ENCODE measurements at places on chromosomes 13 and 19.

- DNase-seq: no peak
Observed at GRCh38 chr13:36059321-36059720, 71.9 kb downstream of the DCLK1 start.

DNA sequence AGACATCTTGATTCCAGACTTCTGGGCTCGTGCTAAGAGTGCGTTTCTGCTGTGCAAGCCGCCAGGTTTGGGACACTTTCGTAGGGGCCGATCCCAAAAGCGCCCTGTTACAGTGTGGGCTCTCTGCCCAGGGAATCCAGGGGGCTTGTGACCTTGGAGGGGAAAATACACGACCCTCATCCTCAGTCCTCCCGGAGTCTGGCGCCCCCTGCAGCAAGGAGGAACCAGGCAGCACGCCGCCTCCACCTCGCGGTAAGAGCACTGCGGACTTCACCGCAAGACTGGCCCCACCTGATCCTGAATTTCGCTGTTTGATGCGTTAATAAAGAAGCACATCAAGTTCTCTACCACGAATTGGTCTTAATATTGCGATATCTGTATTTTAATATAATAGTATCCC, 5.2 kb downstream of the POLRMT start:
- no peak for DNase-seq

- no peak for DNase-seq
Observed at GRCh38 chr19:29695765-29696564, 19.1 kb downstream of the C19orf12 start.

GRCh38 chr13:34044041-34044440, 226.1 kb downstream of the RFC3 start:
- no peak for DNase-seq

DNA sequence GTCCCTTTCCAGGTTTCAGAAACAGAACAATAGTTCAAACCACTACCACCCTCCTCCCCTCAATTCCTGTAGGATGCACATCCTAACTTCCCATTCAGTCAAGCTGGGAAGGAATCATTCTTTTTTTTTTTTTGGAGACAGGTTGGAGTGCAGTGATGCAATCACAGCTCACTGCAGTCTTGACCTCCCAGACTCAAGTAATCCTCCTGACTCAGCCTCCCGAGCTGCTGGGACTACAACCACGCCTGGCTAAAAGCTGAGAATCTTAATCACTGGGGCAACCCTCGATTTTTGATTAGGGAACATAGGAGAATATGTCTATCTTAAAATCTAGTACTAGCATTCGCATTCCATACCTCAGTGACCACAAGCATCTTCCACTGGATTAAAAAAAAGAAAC, 146.2 kb downstream of the ABCC4 start:
- DNase-seq: no peak

DNA sequence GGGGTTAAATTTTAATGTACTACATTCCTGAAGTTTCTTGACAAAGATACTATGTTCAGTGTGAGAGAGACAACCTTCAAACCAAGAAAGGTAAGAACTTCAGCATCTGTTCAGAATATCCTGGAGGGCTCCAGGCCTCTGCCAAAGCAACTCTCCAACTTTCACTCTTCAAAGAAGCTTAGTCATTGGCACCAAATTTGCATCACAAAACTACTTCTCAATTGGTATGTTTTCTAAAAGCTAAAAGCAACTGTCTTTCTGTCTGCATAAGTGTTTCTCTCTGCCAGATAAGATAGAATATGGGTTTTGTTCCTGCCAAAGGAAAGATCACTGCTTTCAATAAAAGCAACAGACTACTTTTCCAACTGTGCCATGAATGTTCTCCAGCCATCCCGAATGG, 187.4 kb downstream of the SUCLA2 start:
- DNase-seq: no peak

DNA sequence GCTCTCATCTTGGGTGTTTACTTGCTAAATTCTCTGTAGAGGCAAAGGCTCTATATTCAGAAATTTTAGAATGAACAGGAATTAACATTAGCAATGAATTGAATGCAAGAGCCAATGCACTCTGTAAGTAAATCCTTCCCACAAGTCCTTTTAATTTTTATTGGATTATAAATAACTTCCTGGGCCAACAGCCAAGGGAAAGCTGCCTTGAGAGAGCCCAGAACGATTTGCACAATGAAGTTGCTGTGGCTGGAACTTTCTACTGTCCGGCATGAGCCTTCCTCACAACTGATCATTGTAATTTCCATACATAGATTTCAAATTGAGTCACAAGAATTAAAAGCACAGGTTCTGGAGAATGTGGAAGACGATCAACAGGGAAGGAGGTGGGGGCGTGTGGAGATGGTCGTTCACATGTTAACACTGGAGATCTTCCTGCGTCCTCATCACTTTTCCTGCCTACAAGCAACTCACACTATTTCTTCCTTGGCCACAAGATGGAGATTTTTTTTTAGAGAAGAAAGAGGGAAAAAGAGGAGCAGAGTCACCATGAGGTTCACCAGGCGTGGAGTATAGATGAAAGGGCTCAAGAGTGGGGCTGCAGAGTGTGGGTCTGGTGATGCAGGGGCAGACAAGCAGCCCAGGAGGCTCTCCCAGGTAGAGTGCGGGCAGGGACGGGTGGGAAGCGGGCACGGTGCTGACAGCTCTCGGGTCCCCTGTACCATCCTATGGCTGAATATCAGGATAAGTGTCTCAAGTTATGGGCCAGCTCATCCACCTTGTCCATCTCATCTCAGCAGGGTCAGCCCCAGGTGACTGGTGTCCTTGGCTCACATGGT, 110.7 kb downstream of the SOX1 start:
- no peak for DNase-seq

DNA sequence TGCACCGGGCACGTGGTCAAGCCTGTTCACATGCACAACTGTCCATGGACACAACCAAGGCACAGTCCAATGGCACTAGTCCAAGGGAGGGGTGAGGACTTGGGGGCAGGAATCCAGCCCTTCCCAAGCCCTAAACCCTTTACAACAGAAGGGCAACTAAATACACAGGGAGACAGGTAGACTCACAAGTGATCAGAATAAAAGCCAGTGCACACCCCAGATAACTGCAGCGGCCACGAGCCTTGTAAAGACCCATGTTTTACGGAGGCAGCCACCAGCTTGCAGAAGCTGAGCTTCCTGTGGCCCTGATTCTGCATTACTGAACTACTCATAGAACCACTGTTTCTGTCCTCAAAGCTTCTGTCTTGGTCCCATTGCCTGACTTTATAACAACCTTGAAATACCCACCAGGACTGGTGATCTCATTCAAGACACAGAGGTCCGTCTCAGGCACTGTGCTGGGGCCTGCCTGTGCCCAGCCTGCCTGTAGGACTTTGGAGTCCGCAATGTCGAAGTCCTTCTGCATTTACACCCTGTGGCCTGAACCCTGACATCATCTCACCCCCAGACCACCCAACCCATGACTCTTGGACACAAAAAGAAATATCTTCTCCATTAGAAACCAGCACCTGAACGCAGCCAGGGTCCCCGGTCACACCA, 181.2 kb downstream of the COL4A1 start:
- no peak for DNase-seq

GRCh38 chr13:61880578-61881283, 465.1 kb upstream of the PCDH20 start:
- peak; percentile 8 for DNase-seq

GRCh38 chr13:104011505-104012241, 945.5 kb upstream of the SLC10A2 start:
- no peak for DNase-seq

DNA sequence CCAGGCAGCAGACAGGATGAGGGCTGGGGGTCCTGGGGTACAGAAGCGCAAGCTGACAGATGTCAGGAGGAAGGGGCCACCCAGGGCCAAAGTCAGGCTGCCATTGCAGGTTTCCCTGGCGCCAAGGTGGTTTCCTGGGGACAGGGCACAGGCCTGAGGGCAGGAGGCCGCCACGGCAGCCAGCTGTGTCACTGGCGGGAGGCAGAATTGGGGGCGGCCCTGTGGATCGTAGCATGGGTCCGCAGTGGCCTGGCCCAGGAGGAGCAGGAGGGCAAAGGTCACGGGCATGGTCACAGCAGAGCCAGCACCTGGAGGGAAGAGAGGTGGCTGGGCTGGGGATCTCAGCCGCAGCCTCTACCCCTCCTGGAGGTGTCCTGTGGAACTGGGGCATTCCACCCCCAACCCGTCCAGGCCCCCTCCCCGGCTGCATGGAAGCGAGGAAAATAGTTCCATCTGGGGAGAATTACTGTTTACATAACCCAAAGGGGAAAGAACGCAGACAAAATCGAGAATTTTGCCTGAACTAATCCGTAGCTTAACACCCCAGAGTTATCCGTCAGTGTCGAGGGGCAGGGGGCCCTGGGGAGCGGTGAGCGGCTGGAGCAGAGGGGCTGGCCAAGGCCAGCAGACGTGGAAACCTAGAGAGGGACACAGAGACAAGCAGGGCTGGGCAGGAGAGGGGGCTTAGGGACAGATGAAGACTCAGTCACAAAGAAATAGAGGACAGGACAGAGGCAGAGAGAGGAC, 1.9 kb downstream of the NTN5 start:
- peak; percentile 4 for DNase-seq

DNA sequence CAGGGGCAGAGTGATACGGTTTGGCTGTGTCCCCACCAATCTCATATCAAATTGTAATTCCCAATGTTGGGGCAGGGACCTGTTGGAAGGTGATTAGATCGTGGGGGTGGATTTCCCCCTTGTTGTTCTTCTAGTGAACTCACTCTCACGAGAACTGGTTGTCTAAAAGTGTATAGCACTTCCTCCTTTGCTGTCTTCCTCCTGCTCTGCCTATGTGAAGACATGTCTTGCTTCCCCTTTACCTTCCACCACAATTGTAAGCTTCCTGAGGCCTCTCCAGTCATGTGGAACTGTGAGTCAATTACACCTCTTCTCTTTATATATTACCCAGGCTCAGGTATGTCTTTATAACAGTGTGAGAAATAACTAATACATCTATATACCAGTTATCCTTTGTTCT, 706.4 kb upstream of the KLHL1 start:
- DNase-seq: no peak

GRCh38 chr13:61648547-61648946, 232.9 kb upstream of the PCDH20 start:
- DNase-seq: no peak

DNA sequence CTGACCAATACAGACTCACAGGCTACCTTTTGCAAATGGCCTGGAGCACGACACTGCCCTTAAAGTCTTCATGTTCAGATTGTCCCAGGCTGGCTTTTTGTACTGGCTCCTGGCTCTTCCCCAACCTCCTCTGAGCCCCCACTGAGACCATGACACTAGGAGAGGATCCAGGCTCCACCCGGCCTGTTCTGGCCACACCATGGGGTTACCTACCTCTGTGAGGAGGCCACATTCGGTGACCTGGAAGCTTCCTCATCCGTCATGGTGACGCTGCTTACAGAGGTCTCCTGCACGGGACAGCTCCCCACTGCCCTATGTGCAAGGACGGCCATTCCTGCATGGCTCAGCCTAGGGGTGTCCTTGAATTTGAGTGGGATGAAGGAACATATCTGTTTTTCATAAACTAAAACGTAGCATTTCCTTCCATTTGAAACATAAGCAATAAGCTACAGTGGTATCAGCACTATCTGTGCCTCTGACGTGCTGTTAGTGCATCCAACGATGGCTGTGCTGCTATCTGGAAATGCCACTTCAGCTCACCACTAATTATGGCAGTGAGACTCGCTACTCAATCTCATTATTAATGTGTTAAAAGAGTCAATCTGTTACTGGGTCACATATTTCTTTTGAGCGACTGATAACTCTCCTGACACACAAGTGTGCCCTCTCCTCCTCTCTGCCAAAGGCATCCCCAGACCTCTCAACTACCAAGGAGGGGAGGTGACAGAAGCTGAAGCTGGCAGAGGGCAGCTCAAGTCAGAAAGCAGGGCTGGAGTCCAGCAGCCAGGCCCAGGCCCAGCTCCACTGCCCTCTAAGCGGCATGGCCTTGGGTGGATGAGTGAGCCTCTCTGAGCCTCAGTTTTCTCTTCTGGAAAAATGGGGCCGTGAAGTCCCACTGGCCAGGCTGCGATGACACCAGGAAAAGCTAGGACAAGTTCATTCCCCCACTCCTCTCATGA, 29.6 kb downstream of the ELL start:
- no peak for DNase-seq

- DNase-seq: no peak
Observed at GRCh38 chr13:64674126-64674525, 2556.0 kb downstream of the PCDH9 start.

DNA sequence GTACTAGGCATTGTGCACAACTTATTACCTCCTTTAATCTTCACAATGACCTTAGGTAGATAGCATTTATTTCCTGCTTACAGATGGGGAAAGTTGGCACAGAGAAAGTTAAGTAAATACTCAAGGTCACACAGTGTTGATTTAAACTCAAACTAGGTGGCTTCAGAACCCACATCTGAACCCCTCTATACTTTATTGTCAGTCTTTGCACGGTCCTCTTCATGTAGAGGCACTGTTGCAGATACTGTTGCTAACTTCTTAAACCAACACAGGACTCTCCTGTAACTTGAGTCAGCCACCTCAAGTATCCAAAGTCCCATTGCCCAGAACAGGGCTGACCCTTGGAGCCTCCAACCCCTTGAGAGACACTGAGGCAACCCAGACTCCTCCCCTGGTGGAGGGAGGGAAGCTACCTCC, 48.8 kb downstream of the FRY start:
- no peak for DNase-seq

GRCh38 chr13:97110936-97111335, 111.2 kb upstream of the MBNL2 start:
- DNase-seq: no peak

- DNase-seq: no peak
Observed at GRCh38 chr13:105247830-105248229, 1287.6 kb downstream of the EFNB2 start.

GRCh38 chr19:48421548-48421947, 24.2 kb upstream of the GRWD1 start:
- no peak for DNase-seq

- peak; percentile 18 for DNase-seq
Observed at GRCh38 chr19:44848036-44848811, 2.1 kb downstream of the NECTIN2 start.

- DNase-seq: no peak
Observed at GRCh38 chr13:108437496-108437895, 168.0 kb downstream of the TNFSF13B start.

GRCh38 chr13:44420376-44421220, 47.0 kb downstream of the SERP2 start:
- no peak for DNase-seq

DNA sequence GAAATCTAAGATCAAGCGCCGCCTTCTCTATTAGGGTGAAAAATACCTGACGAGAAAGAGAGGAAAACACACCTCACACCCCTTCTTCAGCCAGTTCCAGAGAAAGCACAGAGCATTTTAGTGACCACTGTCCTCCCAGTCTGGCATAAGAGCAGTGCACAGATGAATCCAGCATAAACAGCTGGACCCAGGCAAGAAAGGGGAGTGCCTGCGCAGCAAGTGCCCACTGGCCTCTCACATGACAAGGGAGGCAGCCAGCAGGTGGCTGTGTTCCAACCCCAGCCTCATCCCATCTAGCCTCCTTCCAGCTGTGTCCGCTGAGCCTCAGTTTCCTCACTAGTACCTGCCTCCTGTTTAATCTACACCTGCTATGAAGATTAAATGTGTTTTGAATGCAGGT, 8.0 kb downstream of the MED26 start:
- DNase-seq: no peak
